HT1080 (cell line): ENCODE measurements at places on chromosomes 7 and 10.

GRCh38 chr7:112630565-112630964 lies 149.8 kb downstream of the LSMEM1 start:
- DNase-seq: peak; percentile 58

- no peak for DNase-seq
Measured at GRCh38 chr7:46999866-47000265, 582.0 kb downstream of the TNS3 start.

DNA sequence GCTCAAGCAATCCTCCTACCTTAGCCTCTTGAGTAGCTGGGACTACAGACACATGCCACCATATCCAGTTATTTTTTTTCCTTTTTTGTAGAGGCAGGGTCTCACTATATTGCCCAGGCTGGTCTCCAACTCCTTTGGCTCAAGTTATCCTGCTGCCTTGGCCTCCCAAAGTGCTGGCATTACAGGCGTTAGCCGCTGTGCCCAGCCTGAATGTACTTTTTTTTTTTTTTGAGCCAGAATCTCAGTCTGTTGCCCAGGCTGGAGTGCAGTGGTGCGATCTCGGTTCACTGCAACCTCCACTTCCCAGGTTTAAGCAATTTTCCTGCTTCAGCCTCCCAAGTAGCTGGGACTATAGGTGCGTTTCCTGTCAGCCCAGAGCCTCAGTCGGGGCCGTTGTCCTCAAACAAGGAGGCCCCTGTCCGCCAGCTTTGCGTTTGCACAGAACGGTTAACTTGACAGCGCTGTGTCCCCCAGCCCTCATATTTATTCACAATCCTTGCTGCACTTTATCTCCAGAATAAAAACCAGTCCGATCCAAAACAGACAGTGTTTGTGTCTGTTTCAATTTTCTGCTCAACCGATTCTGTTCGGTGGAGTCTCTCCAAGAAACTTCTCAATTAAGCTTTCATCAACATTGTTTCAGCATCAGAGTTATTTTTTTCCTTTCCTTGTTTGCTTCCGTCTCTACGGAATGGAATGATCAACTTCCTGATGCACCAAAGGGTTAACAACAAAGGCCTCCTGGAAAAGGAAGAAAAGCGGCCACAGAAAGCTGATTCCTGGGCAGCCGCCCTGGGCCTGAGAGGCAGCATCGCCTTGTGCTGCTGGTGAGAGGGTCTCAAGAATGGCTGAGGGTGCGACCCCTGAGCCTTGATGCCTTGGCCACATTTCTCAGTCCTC lies 64.5 kb downstream of the PDIA4 start:
- no peak for DNase-seq

- DNase-seq: peak; percentile 1
Measured at GRCh38 chr10:55410415-55410885, 609.4 kb upstream of the PCDH15 start.

GRCh38 chr10:103998805-103999204 lies 31.9 kb downstream of the SLK start:
- DNase-seq: no peak

DNA sequence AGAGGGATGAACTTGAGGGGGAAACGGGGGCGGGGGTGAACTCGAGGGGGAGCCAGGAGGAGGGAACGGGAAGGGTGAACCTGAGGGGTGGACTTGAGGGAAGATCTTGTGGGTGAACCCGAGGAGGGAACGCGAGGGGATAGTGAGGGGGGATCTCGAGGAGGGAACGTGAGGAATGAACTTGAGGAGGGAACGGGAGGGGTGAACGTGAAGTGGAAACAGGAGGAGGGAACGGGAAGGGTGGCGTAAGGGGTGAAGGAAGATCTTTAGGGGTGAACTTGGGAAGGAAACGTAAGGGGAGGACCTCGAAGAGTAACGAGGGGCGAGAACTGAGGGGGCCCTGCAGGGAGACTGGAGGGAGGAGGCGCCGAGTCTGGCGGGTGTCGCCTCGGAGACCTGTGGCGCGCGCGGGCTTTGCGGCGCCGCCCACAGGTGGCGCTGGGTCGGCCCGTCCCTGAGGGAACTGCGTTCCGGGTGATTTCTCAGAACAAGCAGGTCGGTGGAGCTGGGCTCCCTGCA lies 651 bp downstream of the MYO3A start:
- DNase-seq: no peak

GRCh38 chr10:35569111-35569707 lies 35.9 kb upstream of the GJD4 start:
- DNase-seq: no peak
